ENCODE measurements at places on chromosomes 1 and 21. TPM values are rescaled to one million over a fixed set of nuclear protein-coding genes. Genes with fewer than 3 reads are reported as not detected.

Gene AJAP1
- 0.03 TPM for total RNA-seq

Gene OR2AK2
- total RNA-seq: not detected

Gene TSACC
- total RNA-seq: not detected

Gene ETV3L
- not detected for total RNA-seq

Gene C21orf91
- total RNA-seq: 8.5 TPM

Gene TPM3
- total RNA-seq: 3,037 TPM

Gene HENMT1
- total RNA-seq: 1.1 TPM

Gene HSD11B1
- total RNA-seq: 6.4 TPM

Gene SRGAP2B
- total RNA-seq: 1.4 TPM

Gene DNAJC6
- total RNA-seq: not detected

Gene TMPRSS15
- total RNA-seq: not detected

Gene CRNN
- total RNA-seq: not detected
